ENCODE measurements at places on chromosomes 11 and 22.

GRCh38 chr11:63530021-63530420 lies 6.6 kb upstream of the PLAAT4 start:
- DNase-seq, result peak; percentile 77

- peak; percentile 5 for DNase-seq
These were observed 620 bp upstream of the ATG2A start for GRCh38 chr11:64917663-64917995.

DNA sequence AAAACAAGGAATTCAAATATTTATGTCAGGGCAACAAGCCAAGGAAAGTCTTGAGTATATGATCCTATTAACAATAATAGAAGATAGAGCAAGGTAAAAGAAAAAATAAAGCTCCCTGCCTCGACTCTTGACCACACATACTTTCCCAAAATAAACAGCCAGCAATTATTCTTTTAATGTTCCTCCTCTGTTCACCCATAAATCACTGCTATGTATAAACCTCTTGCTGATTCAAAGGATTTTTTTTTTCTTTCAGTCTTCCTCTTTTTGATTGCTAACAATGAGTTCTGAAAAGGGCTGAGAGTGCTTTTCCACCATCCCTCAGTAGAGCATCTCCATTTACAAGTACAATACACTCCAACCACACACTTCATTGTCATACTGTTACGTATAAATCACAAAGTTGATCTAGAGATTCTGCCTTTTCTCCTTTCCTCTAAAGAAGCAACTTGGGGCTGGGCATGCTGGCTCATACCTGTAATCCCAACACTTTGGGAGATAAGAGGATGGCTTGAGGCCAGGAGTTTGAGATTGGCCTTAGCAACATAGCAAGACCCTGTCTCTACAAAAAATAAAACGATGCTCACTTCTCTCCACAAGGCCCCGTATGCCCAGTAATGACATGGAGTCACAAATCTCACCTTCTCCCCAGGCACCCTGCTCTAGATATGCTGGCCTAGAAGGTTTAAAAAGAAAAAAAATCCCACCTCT lies 24.0 kb downstream of the RAB30 start:
- DNase-seq, result peak; percentile 91

DNA sequence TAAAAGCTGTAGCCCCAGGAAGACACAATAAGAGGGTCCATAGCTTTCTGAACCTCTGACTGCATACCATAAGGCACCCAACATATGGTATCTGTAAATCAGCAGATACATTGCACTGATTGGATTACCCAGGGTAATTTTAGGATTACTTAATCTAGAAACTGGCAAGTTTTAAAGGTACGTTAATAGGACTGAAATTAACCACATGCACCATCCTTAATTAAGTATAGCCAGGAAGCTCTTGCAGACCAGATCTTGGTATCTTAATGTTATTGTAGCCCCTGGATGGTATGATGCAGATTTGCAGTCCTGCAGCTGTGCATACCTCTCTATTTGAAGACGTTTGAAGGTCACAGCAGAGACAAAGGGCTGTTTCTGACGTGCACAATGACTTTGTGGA lies 72.8 kb downstream of the ARHGAP42 start:
- no peak for DNase-seq

DNA sequence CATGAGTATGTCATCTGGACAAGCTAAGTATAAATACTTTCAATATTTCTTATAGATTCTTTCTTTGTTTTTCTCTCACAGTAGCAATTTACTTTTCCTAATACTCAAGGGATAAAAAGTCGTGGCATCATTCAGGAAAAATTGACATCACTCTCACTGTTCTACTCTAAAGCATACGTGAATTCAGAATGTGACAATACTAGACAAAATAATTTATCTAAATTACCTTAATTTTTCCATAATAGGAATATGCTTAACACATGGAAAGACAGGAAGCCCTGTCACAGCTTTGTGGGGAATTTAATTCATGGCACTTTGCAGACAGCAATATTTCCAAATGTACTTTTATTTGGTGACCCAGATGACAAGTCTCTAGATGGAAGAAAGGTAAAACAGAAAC lies 394.6 kb downstream of the DLG2 start:
- no peak for DNase-seq

DNA sequence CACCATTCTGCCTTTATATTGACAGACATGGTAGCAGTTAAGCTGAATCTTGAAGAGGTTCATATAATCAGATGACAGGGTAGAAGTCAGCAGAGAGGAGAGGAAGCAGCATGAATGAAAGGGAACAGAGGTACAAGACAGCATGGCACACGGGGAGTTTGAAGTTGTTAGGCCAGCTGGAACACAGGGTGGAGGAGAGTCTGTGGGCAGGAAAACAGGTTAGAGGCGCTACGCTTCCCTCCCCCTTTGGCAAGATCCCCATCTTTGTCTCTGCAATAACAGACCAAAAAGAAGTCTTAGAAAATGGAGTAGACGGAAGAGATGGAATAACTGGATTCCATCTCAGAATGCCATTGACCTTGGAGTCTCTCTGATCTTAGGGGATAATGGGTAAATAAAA lies 20.0 kb upstream of the NDUFC2 start:
- DNase-seq, result no peak

- DNase-seq, result no peak
These were observed 1480.4 kb downstream of the BRD1 start for GRCh38 chr22:48347311-48347710.

DNA sequence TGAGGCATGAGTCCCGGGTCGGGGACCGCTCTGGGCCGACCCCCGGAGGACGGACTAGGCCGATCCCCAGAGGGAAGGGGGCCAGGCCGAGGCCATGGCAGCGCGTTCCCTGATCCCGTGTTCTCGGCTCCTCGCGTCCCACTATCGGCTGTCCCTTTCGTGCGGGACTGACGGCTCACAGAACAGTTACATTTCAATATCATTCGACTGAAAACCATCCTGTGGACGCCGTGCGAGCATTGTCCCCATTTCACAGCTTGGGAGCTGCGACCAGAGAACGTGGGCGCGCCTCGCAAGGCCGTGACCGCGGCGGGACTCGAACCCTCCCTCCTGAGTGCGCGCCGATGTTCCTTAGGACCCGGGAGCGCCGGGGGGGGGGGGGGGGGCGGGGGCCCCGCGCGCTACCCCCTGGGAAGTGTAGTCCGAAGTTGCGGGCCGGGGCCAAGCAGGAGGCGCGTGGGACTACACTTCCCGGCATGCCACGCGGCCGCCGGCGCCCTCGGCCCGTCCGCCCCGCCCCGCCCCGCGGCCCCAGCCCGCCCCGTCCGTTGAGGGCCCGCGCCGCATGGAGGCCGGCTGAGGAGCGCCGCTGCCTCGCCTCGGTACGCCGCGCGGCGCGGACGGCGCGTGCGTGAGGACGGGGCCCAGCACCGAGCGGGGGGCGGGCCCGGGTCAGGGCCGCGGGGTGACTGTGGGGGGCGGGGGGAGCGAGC lies at the start of gene TRABD:
Gene TRABD (plus strand): TSS at position 539 of the 713 bp plus-strand sequence. CDS start 7,148 bp downstream, outside the sequence.
- DNase-seq, result peak; percentile 84

DNA sequence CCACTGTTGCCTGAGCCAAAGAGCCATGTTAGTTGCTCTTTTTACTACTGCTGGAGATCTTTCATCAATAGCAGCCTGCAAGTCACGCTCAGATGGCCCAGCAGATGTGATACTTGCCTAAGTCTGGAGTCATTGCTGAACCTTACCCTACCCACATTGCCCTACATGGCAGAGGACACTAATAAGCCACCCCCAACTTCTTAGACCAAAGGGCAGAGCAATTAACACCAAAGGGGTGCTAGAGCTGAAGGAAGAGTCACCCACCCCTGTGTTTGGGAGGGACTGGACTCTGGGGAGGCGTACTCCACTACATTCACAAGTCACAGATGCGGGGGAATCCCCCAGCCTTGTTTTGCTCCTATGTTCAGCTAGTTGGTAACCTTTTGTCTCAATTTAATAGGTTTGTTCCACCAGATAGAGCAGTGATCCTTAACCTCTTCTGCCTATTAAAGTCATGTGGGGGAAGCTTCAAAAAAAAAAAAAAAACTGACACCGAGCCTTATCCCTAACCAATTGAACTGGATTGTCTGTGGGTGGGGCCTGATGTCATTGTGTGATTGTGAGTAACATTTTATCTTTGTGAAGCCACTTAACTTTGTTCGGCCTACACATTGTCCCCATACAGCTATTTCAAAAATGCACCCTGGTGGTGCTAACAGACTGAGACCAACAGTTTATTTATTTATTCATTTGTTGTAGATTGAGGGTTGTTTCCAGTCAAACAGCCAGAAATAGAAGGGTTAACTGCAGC lies 13.1 kb downstream of the ADM start:
- no peak for DNase-seq

DNA sequence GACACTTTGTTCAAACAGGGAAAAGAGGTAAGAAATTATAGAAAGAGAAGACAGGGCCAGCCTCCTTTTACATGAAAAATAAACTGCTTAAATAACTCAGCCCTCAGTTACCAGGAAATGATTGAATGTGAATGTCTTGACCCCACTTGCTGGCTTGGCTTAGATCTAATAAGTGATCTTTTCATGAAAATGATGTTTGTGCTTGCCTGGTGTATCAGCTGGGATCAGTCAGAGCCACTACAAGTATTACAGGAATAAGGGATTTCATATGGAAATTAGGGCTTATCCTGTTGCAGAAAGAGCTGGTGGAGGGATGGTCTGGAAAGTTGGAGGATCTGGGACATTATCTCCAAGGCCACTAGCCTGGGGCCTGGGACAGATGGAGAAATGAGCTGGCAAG lies 51.8 kb downstream of the COMMD9 start:
- DNase-seq, result no peak

- DNase-seq, result no peak
These were observed 1.2 kb upstream of the SMIM35 start for GRCh38 chr11:118087931-118088330.

GRCh38 chr11:47980088-47980906 lies at the start of gene PTPRJ:
TSS of gene PTPRJ (plus strand) at chr11:47980559. CDS start at chr11:47980913, 354 bp downstream.
- peak; percentile 70 for DNase-seq

DNA sequence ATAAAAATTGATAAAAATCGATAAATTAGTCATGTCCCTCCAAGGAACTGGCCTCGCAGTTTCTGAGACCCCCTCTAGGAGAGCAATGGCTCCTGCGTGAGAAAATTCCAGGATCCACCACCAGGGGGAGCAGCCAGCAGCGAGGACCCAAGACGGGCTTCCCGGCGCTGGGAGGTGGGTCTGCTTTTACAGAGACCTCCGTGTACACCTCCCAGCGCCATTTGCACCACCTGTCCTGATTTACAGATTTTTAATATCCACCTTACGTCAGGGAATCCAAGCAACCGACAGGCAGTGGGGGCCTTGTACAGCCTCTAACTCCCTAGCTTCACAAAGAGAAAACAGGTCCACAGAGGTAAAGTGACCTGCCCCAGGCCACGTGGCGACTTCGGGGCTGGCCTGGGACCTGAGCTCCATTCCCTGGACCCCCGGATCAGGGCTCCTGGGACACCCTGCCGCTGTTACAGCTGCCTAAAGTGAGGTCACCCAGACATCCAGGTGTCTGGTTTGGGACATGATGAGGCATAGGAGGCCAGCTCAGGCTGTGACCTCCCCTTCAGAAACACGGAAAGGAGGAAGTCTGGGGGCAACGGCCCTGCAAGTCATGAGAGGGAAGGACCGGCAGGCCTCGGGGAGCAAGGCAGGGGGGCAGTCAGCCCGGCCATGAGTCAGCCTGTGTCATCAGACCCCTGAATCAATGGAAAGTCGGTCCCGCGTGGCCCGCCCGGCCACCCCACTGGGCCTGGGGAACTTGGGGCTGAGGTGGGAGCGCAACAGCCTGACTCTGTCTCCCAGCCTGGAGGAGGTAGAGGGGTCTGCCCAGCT lies 3.5 kb downstream of the OSM start:
- DNase-seq, result peak; percentile 94

- no peak for DNase-seq
These were observed 26.6 kb downstream of the PHLDB1 start for GRCh38 chr11:118633979-118634378.

DNA sequence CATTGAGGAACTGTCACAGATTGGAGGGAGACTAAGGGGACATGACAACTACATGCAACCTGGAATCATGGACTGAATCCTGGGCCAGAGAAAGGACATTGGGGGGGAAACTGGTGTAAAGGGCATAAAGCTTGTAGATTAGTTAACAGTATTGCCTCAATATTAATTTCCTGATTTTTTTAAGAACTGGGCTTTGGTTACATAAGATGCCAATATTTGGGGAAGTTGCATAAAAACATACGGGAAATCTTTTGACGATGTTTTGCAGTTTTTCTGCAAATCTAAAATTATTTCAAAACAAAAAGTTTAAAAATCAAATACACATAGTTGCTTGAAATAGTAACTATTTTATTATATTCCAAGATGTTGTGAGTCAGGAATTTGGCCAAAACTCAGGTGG lies 2.9 kb upstream of the FOLR3 start:
- DNase-seq, result no peak

GRCh38 chr22:41745968-41746367 lies 46.7 kb downstream of the MEI1 start:
- DNase-seq, result no peak

GRCh38 chr22:29330753-29331152 lies 15.3 kb upstream of the RASL10A start:
- no peak for DNase-seq

DNA sequence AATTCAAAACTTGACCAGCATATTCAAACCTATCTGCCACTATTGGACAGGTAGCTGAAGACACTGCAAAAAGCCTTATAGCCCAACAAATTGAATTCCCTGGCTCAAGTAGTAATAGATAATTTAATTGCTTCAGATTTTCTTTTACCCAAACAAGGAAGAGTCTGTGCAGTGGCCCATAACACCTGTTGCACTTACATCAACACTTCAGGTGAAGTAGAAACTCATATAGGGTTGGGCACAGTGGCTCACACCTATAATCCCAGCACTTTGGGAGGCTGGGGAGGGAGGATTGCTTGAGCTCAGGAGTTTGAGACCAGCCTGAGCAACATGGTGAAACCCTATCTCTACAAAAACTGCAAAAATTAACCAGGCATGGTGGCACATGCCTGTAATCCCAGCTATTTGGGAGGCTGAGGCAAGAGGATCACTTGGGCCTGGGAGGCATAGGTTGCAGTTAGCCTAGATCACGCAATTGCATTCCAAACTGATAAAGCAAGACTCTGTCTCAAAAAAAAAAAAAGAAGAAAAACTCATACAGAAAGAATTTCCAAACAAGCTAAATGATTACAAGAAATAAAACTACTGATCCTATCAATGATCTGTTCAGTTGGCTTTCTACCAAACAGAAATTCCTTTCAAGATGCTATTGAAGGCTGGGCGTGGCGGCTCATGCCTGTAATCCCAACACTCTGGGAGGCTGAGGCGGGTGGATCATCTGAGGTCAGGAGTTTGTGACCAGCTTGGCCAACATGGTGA lies 9.5 kb downstream of the FOLR3 start:
- DNase-seq, result no peak

- DNase-seq, result no peak
These were observed 57.0 kb downstream of the GDPD4 start for GRCh38 chr11:77244277-77245027.

DNA sequence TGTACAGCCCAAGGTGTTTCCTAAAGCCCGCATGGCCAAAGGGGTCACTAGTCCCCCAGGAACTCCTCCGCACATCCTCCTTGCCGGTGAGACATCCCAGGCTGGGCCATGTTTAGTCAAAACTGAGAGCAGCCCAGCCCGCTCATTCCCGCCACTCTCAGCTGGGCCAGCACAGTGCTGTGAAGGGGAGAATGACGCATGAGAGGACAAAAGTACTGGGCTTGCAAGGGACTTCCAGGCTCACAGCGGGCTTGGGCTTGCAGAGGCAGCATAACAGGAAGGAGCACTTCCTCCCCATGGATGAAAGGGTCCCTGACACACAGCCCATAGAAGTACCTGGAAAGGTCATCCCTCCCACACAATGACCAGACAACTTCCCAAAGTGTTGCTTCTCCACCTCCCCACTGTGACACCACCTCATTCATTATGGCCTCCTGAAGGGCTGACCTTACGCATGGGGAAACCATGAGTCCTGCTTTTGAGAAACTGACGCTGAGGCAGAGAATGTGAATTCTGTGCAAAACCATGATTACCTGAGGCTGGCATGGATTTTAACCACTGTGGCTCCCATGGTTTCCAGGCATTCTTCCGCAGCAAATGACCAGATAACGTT lies 19.1 kb downstream of the ETS1 start:
- DNase-seq, result no peak

Measured in HAP-1 (cell line).